ENCODE measurements at places on chromosomes 1 and 21.

DNA sequence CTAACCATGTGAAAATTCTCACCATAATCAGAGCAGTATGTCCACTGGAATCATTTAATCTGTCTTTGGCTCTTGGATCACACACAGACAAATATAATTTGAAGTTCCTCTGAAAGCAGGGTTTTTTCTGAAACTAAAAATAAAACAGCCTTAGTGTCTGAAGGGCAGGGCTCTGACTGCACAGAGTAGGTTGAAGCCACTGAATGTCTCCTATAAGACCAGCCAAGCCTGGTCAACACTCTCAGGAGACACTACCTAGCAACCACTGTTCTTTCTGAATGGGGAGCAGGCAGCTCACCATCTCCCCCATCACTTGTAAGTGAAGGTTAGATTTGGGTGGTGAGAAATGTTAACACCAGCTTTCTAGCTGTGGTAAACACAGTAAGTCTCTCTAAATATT, 16.1 kb upstream of the TMEM183A start:
- DNase-seq = no peak

DNA sequence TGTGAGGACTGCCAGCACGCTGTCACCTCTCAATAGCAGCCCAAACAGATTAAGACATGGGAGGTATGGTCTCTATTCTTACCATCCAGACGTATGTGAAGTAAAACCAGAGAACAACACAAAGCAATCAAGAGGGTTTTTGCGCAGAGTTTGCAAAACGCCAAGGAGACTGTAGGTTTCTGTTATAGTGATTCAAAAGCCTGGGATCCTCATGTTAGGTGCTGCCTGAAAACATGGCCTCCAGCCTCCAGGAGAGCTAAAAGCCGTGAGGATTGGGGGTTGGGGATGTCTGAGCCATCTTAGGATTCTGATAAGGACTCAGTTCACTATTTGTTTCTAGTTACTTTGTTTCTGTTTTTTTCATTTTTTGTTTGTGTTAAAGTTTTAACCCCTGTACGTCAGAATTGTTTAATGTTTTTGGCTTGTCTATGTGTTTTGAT, 4.2 kb upstream of the CCT8 start:
- no peak for DNase-seq

DNA sequence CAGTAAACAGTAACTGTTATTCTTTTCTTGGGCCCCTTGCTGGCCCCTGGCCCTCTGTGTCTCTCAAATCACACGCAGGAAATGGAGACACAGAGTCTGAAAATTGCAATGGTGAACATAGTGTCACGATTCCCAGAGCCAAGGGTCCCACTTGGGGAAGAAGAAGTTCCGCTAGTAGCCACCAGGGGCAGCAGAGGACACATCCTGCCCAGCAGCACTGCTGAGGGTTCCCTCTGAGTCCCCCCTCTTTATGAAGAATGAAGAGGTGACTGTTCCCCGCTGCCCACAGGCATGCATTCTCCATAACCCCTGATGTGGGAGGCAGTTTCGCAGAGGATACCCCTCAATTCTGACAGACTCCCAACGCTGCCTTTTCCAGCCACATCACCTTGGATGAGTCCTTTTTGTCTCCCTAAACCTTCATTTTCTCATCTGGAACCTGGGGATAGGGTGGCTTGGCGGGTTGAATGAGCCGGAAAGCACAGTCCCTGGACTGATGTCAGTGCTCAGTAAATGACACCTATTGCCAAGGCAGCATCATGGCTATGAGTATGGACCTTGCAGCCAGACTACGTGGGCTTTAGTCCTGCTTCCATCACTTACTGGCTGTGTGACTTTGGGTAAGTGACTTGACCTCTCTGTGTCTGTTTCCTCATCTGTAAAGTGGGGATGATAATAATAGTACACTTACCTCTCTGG, 238.0 kb upstream of the TMEM51 start:
- DNase-seq = no peak

DNA sequence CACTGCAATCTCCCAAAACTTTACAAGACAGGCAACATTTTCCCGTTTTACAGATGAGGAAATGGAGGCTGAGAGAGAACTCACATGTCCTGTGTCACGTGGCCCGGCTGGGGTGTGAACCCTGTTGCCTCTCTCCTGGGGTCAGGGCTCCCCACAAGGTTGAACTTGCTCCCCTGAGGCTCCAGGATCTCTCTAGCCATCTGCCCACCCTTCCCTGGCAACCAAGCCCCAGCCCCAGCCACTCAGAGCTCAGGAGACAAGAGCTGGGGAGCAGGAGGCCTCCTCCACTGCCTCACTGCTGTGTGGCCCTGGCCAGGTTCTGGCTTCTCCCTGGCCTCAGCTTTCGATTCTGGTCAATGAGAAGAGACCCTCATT, 11.8 kb downstream of the LAPTM5 start:
- no peak for DNase-seq

GRCh38 chr1:86259390-86259789, 102.8 kb upstream of the COL24A1 start:
- no peak for DNase-seq

DNA sequence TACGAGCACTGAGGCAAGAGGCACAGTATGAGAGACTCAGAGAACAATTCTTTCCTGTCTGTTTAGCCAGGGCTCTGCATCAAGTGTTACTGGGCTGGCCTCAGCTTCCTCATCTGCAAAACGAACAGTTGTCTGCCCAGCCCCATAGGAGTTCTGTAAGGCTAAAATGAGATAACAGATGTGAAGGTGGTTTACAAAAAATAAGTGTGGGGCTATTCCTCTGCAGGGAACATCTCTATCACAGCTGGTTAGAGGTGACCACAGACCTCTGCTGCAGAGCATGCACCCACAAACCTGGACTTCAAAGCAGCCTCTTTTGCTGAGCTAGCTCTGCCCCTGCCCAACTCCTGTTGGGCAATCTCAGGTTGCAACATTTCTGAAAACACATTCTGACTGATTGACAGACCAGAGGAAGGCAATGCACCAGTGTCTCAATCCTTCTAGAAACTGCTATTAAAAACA, 10.5 kb upstream of the OLIG1 start:
- DNase-seq = no peak

GRCh38 chr1:67732750-67733151, 47.8 kb downstream of the GADD45A start:
- no peak for DNase-seq

DNA sequence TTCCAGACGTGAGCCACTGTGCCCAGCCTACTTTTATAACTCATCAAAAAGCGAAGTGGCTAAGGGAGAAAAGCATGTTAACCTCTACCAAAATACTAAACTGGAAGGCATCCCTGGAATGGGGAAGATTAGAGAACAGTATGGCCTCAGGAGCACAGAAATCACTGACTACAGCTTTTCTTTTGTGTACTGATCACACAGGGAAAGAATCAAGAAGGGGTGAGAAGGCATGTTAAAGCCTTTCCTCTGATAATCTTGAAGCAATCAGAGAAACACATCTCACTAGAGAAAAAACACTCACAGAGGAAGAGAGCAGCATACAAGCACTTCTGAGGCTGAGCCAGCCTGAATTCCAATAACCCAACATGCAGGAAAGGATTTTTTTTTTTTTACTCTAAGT, 10.7 kb downstream of the PCAT6 start:
- no peak for DNase-seq

DNA sequence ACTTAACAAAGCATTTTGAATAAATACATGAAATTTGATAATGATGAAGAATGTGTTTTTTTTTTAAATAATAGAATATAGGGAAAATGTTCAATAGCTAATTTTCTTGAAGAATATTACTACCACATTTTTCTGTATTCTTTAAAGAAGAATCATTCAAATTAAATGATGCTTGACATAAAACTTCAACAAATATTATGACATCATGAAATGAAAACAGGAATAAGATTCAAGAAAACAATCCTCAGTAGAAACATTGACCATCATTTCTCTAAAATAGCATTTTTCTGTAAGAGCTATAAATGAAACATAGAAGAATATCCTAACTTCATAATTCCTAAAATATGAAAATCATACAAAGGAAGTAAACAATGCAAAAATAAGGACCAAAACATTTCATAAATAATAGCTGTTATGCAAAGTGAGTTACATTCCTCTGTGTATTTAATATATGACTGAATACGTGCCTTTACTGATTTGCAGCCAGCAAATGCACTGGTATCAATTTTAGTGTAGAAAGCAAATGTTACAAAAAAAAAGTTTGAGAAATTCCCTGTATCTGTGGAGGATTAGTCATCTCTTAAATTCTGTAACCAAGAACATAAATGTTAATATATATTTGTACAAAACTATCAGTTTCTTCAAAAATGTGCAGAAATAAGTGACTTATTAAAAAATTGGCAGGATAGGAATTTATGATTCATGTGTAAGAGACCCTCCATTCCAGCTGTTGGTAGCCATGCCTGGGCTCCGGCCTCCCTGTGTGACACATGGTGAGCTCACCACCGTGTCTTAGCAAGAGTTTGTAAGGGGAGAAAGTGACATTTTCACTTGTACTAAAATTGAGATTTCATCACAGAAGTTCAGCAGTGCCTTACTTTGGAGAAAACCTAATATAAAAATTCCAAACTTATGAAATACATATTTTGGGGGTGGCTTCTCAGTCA, 15.0 kb upstream of the PTPN14 start:
- DNase-seq = no peak

GRCh38 chr21:16840538-16840937, 672.3 kb upstream of the CXADR start:
- no peak for DNase-seq

GRCh38 chr1:167627865-167628641, 2.0 kb upstream of the RCSD1 start:
- DNase-seq = no peak

GRCh38 chr1:26922431-26922729, 837 bp downstream of the NUDC start:
- no peak for DNase-seq

DNA sequence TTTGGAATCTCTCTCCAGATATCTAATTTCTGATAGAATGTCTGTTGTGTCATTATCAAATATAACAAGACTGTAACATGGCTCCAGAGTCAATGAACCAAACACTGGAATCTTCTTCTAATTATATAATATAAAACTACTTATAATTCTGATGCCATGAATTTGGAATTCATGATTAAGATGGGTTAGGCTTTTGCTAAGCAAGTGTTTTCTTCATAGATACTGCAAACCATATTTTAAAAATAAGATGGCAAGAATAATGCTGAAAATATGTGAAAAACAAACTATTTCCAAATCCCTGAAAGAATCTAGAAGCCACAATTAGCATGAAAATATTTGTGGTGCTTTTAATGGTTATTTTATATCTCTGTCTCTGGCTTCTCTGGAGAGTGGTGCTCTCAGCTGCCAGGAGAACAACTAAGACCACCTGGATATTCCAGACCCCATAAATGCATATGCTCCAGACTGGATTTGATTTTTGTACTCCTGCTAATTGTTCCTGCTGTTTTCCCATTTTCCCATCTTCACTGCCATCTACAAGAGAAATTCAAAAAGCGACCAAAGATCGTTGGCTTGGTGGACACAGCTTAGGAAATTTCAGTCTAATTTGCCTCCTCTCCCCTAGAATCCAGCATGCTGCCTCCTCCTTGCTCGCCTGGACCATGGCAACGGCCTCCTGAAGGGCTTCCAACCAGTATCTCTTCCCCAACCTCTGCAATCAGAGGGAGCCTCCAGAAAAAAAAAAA, 418.9 kb downstream of the SETD4 start:
- no peak for DNase-seq

DNA sequence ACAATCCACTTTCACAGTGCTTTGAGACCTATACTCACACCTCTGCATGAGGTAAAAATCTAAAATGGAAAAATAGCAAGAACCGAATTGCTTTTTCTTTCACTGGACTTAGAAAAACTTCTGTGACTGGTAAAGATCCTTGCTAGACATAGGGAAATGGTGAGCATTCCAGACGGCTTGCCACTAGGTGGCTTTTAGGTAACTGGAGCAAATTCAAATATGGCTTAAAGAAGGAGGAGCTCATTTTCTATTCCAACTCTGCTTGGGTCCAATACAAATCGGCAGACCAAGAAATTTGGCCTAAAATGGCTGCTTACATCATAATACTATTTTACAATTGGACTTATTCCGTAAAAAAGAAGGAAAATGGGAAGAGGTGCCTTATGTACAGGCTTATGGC, 977.9 kb downstream of the ADGRL2 start:
- no peak for DNase-seq

DNA sequence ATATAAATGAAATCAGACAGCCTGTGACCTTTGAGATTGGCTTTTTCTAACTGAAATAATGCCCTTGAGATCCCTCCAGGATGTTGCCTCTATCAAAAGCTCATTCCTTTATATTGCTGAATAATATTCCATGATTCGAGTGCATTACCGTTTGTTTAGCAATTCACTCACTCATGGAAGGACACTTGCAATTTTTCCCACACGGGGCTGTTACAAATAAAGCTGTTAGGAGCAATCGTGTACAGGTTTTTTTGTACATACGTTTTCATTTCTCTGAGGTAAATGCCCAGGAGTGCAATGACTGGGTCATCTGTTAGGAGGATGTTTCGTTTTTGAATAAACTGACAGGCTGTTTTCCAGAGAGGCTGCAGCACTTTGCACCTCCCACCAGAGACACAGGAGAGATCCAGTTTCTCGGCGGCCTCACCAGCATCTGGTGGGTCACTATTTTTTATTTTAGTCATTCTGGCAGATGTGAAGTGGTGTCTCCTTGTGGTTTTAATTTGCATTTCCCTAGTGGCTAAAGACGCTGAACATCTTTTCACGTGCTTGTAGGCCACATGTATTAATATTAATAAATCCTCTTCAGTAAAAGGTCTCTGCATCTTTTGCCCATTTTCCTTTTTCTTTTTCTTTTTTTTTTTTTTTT, 11.0 kb downstream of the PRDM15 start:
- no peak for DNase-seq
